Stimulated activated CD4-positive, alpha-beta T cell treated with anti-CD3 and anti-CD28 coated beads, Interleukin-12 subunit alpha, Interleukin-12 subunit beta, amount 100 ng/mL, for 48 hours (primary cell): ENCODE measurements at places on chromosomes 1 and 21.

DNA sequence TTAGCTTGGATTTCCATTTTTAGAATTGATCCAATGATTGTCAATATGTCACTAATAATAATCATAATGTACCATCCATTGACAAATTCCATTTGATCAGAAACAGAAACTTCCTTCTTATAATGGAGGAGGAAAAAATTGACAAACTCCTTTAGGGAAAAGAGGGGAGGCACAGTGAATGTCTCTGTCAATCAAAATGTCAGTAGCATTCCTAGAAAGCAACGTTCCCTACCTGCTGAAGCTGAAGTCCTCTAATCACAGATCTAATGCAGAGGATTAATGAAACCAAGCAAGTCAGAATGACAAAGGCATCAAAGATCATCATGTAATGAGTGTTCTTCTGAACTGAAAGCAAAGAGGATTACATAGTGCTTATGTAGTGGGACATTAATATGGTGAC lies 22.4 kb downstream of the MCOLN3 start:
- DNase-seq = no peak

DNA sequence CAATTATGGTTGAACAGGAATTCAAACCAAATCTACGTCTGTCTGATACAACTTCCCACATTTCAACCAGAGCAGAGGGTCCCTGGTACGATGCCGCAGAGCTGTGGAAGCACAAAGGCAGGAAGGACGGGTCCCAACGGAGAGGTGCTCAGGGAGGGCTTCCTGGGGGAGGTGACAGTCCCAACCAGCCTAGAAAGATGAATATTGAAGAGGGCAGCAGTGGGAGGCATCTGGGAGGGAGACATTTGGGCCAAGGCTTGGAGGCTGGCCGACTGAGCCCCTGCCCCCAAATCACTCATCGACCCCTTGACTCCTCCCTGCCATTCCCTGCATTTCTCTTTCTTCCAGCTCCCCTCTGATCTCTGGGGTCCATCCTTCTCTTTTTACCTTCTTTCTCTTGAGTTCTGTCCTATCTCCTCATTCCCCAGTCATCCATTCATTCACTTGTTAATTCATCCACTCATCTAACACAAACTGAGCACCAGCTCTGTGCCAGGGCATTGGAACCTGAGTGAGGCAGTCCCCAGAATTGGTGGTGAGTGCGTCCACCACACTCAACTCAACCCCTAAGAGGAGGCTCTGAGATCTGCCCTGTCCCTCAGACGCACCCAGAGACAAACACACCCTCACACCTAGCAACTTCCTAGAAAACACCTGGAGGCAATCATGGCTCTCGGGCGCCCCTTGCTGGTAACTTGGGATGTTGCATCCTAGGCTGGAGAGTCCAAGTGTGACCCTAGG lies 13.2 kb upstream of the CELA3B start:
- DNase-seq = peak; percentile 91

DNA sequence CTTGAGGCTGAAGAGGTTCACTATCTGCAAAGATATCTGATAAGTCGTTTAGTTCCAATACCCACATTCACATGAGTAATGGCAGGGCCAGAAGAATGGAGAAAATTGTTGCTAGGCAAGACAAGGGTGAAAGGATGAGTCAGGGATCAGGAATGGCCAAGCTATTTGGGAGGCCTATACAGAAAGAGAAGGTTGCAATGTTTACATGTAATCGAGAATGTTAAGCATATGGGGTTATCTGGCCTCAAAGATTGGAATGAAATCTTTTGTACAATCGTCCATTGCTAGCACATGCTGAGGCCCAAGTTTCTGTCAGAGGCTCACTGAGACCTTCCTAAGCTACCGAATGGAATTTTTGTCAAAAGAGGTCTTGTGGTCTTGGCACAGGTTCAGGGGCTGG lies 299.9 kb upstream of the PLD5 start:
- no peak for DNase-seq

GRCh38 chr1:113444857-113445256 lies 54.5 kb downstream of the MAGI3 start:
- DNase-seq = no peak
